ENCODE measurements at places on chromosomes 2 and 18.

GRCh38 chr18:24009651-24010333, 4.8 kb upstream of the TTC39C start:
- DNase-seq, result no peak

DNA sequence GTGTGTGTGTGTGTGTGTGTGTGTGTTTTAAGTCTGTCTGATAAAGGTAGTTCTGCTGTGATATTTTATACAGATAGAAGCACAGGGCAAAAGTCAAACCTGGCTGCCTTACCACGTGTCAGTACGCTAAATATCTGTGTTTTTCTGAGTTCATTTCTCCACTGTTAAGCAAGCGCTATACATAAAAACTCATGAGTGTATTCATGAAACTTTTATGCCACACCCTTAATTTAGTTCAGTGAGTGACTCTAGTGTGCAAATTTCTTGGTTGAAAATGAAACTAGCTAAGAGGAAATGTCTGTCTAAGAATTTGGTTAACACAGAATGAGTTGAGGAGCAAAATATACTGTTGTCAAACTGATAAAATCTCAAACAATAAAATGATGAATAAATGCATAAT, 11.2 kb downstream of the CASP10 start:
- no peak for DNase-seq

GRCh38 chr2:70896765-70897202, 38.9 kb upstream of the ATP6V1B1 start:
- no peak for DNase-seq

- DNase-seq, result no peak
These were observed 151.1 kb upstream of the MSH6 start for GRCh38 chr2:47631792-47632398.

DNA sequence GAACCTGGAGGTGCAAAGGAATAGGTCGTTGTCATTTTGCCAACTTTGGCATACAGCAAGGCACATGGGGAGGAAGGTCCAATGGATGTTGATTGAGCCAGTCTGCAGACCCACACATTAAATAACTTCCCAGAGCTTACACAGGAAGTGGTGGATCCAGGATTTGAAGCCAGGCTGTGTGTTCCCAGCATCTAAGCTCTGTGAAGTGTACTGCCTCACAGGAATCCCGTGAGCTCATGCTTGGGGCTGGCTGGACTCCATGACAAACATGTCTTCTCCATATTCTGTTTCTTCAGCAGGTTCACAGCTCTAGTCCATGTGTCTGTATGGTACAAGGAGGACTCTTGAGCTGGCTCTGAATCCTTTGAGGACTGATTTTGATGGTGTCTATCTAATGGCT, 63.9 kb downstream of the KLHL29 start:
- DNase-seq, result no peak

All from central memory CD8-positive, alpha-beta T cell (primary cell).